SHP77 (cell line): ENCODE measurements at places on chromosomes 4 and X.

GRCh38 chr4:114924311-114924710 is 189.1 kb downstream of the NDST4 start:
- no peak for DNase-seq

- DNase-seq: no peak
Measured at GRCh38 chrX:103861200-103861599, 29.1 kb upstream of the RAB9B start.

GRCh38 chr4:122218762-122219161 is 66.6 kb downstream of the BLTP1 start:
- DNase-seq: no peak

- no peak for DNase-seq
Measured at GRCh38 chrX:131063613-131064012, 5.5 kb downstream of the ARHGAP36 start.

- DNase-seq: no peak
Measured at GRCh38 chr4:8555716-8556115, 24.5 kb upstream of the GPR78 start.

DNA sequence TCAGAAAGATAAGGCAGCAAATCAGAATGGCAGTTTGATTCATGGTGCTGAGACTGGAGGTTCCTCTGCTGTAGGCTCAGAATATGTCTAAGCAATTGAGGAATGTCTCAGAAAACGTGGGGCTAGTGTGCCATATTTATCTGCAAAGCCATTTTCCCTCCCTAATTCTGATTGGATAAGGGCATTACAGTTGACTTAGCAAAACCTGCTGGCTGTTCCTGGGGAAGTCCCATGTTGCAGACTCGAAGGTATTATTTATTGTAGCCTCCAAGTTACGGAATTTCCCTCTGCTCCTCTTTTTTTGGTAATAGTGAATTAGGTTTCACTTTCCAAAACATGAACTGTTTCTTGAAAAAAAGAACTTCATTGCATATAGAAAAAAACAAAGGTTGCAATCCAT is at the start of gene CXCL10:
CXCL10 (minus strand) TSS at position 109 of the 400 bp plus-strand sequence; CDS start at position 43, 66 bp downstream.
- DNase-seq: no peak

DNA sequence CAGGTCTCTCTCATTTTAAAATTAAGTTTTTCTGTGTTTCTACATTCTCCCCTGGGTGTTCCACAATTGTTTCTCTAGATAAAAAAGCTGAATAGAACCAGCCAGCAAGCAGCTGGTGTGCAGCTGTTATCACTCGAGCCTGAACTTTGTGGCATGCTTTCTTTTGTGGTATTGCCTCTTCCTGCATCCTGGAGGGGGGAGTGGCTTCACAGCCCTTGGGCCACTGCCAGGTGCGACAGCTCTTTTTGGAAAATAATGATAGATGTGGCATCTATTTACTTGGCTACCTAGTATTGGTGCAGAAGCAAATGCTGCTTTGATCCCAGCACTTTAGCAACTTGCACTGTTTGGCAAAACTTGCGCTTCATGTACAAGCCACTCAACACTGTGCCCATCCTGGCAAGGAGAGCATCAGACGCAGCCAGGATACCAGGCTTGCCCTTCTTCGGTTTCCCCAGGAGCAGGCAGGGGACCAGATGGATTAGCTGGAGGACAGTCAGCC is 69.4 kb downstream of the HMGB2 start:
- peak; percentile 59 for DNase-seq

GRCh38 chr4:75919920-75920319 is 17.7 kb upstream of the PPEF2 start:
- DNase-seq: peak; percentile 24

DNA sequence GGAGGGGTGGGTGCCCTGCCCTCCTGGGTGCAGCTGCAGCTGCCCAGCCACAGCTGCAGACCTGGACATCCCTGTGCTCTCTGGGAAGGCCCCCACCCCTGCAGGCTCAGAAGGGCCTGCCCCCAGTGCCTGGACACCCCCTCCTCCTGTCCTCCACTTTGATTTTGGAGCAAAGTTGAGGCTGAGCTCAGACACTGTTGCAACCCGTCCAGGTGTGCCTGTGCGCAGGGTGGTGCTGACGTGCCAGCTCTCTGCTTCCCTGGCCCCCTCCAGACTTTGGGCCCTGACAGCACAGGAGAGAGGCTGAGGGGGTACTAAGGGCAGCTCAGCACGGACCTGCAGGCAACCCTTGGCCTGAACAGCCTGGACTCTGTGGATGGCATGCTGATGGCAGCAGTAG is 750.3 kb downstream of the ARAP2 start:
- DNase-seq: no peak

GRCh38 chr4:119104644-119105273 is 30.9 kb upstream of the MYOZ2 start:
- DNase-seq: no peak

GRCh38 chr4:39056023-39056422 is 6.0 kb upstream of the KLHL5 start:
- no peak for DNase-seq

GRCh38 chrX:42615161-42615563 is 162.8 kb downstream of the PPP1R2C start:
- no peak for DNase-seq

GRCh38 chr4:161642708-161643107 is 521.1 kb downstream of the FSTL5 start:
- no peak for DNase-seq

DNA sequence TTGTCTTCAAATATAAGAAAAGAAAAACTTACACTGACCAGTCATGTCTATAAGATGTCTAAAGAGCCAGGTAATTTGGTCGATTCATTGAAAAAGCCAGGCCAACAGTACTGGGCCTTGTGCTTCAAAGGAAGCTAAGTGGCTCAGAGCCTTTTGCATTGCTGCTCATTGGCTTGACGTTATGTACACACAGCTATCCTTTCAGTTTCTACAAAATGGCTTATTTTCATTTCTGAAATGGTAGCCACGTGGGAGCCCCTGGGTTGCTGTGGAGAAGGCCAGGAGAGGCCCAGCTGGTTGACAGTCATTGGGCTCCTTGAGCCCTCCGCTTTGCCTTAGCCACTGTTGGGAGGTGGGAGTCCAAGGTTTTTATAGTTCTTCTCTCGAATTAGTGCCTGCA is 199.1 kb upstream of the CXorf66 start:
- no peak for DNase-seq

DNA sequence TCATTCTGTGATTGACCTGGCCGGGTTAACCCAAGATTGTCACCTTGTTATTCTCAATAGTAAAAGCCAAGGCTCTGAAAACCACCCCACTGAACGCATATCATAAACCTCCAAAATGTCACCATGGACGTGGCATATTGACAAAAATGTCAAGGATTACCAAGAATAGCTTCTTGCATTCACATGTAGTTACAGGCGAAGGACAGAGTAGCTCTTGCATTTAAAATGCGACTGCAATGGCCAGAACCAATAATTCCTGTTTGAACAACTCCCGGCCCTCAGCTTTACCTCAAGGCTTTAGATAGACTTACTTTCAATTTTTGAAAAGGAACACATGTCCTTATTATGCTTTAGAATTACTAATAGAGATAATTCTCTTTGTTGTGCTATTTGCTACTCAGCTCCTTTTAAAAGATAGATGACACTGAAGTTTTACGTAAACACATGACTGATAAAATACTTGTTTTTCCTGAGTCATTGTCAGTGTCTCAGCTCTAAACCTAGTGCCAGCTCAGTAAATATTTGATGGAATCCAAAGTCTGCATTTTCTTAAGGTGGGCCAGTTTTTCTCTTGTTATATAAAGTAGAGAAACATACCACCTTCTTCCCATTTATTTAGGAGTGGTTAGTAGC is 66.3 kb downstream of the CLDN34 start:
- DNase-seq: no peak

GRCh38 chr4:70187216-70187615 is 8.3 kb upstream of the ODAM start:
- DNase-seq: no peak
